Stimulated activated CD8-positive, alpha-beta memory T cell treated with anti-CD3 and anti-CD28 coated beads, Interleukin-4, amount 100 ng/mL, for 1 hour (primary cell): ENCODE measurements at places on chromosomes 5 and 9.

GRCh38 chr9:127570533-127571111 lies 41.5 kb upstream of the STXBP1 start:
- DNase-seq: no peak

GRCh38 chr5:18202164-18202563 lies 567.9 kb downstream of the TAF11L14 start:
- no peak for DNase-seq

GRCh38 chr9:31683116-31683515 lies 701.3 kb upstream of the ACO1 start:
- no peak for DNase-seq

- DNase-seq: no peak
These were observed 14.8 kb downstream of the SUB1 start for GRCh38 chr5:32600054-32600622.

GRCh38 chr5:143782588-143783386 lies 29.2 kb upstream of the HMHB1 start:
- no peak for DNase-seq

DNA sequence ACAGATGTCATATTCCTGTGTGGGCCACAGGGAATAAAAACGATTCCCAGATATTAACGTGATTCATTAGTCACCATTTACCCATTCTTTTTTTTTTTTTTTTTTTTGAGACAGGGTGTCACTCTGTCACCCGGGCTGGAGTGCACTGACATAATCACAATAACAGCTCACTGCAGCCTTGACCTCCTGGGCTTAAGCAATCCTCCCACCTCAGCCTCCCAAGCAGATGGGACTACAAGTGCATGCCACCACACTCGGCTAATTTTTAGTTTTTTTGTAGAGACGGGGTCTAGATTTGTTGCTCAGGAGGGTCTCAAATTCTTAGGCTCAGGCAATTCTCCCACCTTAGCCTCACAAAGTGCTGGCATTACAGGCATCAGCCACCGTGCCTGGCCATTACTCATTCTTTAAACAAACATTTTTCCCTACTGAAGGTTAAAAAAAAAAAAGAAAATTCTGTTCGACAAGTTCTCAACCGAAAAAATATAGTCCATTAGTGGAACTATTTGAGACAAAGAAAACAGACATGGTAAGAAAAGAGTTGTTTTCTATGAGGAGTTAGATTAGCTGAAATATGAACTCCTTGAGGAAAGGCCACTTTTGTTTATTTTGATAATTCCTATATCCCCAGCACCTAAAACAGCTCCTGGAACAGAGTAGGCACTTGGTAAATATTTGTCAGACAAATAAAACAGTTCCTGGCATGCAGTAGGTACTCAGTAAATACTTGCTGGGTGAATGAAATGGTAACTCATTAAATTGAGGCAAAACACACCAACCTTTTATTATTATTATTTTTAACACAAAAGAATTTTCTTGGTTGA lies 32.1 kb upstream of the PDCL start:
- DNase-seq: no peak

GRCh38 chr5:89556215-89556913 lies 673.4 kb upstream of the MEF2C start:
- DNase-seq: no peak

DNA sequence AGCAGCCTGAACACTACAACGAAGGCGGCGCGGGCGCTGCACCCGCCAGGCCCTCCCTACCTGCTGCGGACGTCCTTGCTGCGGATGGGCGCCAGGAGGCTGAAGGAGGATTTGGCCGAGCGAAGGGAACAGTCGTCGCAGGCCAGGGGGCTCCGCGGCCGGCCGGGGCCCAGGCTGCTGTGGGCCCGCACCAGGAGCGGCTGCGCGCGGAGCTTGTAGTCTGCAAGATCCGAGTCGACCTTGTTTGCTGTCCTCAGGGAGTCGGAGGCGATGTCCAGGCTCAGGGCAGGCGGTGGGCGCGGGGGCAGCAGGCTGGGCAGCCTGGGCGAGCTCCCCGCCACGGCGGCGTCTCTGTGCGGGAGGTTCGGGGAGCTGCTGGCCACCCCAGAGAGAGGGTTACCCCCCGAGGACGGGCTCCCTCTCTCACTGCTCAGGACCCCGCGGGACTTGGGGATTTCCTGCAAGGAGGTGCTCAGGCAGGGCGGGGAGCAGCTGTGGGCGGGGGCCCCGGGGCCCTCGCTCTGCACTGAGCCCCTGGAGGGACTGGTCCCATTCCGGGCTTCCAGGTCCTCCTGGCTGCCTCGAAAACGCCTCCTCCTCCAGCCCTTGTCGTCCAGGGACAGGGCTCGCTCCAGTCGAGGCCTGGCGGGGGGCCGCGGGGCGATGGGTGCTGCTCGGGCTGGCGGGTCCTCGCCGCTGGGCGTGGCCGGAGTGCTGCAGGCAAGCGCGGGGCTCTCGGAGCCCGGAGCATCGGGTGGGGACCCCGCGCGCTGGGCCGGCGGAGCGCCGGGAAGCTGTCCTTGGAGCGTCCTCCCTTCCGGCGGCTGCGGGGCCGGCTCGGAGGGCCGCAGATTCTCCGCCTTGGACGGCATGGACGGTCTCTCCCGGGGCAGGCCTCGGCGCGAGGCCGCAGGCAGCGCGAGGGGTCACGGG lies 831 bp downstream of the INPP5E start:
- DNase-seq: no peak

DNA sequence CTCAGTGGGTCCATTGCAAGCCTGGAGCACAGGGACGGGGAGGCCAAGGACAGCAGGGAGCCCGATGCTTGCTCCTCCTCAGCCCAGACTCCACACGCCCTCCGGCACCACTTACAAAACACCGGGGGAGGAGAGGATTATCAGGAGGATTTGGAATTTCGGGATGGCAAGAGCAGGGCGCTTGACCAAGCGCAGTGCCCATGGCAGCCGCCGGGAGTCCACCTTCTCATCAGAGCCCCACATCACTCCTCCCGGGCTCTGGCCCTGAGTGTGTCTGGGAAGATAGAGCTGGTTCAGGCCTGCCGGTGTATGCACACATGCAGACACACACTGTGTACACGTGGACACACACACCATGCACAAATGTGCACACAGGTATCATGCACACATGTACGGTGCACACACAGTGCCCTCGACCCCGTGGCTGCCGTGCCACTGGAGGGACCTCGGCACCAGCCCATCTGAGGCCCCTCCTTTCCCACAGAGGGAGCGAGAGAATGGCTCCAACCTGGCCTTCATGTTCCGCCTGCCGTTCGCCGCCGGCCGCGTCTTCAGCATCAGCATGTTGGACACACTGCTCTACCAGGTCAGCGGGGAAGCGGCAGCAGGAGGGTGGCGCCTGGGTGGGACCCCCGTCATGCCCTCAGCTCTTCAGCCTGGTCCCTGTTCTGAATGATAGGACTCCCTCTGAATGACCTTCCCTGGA lies 81.7 kb downstream of the KCNT1 start:
- no peak for DNase-seq

DNA sequence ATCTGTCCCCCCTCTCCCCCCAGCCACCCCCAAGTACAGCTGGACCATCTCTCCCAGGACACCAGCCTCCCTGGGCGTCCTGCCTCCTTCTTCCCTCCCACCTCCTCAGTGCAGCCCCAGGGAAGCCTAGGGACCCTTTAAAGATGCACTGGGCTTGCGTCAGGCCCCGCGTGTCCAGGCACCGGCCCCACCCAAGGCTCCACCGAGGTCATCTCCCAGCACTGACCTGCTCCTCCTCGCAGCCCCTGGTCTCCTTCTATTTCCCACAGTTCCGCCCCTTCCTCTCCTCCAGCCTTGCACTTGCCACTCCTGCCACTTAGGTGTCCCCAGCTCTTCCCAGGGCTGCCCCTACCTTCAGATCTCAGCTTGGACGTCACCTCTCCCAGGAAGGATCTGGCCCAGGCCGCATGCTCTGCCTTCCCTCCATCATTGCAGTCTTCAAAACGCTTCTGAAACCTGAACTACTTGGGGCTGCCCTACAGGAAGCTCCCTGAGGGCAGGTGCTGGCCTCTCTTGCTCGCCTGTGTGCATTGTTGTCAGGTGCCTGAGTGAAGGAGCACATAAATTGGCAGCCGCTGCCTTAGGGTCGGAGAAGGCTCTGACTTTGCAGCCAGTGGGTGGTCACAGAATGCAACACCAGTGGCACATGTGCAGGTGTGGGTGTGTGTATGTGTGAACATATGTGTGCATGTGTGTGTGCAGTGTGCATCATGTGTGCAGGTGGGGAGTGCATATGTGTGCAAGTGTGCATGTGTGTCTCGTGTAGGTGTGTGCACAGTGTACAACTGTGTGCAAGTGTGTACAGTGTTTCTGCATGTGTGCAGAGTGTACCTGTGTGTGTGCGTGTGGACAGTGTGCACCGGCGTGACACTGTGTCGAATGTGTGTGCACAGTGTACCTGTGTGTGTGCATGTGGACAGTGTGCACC lies 152.9 kb downstream of the C9orf50 start:
- DNase-seq: no peak

- DNase-seq: no peak
These were observed 298.3 kb upstream of the TNC start for GRCh38 chr9:115416299-115416698.

DNA sequence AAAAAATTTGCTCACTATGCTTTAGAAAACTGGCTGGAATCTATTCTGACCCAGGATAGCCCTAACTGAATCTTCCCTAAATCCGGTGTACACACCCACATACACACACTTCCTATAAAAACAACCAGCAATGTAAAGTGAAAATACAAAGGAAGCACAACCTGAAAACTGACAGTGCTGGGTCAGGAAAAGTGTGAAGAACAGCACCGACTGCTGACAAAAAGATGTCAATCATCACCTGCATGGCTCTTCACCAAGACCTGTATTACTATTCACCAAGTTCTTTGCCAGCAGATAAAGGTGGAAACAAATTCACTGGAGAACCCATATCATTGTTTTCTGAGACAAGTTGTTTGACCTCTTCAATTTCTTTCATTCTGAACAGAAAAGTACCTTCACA lies 293.8 kb upstream of the GRAMD2B start:
- no peak for DNase-seq

GRCh38 chr5:137453483-137454080 lies 45.5 kb downstream of the SPOCK1 start:
- no peak for DNase-seq

DNA sequence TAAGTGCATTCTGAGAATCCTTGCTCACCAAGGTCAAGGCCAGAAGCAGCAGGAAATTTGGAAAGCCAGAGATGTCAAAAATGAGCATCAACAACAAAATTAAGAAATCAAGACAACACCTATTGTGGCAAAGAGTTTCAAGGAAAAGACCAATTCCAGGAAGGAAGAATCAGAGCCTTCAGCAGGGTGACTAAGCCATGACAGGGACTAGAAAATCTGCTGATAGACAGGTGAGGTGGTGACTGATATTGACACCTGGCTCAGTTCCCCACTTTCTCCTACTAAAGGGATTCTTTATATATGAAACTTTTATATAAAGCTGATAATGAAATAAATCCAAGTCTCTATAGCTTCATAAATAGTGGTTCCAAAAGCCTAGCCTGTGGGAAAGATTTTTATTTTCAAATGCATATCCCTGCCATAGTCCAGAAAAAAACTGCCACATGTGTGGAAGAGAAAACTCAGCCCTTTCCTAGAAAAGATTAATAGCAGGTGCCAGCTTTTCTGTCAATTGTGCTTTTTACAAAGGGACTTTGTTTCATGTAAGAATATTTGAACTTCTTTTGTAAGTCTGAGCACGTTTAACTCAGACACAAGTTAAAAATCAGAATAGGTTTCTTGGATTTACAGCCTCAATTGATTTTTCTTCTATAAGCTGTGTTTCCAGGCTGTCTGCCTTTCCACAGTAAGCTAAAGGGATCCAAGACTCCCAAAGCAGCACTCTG lies 81.1 kb upstream of the GRAMD2B start:
- DNase-seq: no peak

- DNase-seq: peak; percentile 9
These were observed 795 bp upstream of the PJA2 start for GRCh38 chr5:109410389-109411148.

GRCh38 chr9:131403493-131403773 lies 9.5 kb downstream of the PRRC2B start:
- no peak for DNase-seq

GRCh38 chr9:116668970-116669695 lies 18.0 kb upstream of the TRIM32 start:
- no peak for DNase-seq

DNA sequence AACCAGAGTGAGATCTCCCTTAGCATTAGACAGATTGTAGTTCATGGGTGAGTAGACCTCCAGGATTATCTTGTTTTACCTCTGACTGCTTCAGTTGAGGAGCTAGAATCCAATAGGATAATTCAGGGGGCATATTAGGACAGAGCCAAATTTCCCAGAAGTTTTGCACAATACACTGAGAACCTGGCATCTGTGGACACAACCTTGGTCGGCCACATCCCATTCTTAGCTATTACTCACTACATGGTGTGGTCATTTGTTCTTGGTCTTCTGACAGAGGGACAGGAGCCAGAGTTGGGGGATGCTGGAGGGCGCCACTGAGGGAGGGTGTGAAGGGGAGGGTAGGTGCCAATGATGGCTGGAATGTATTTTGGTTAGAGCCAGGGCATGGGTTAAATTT lies 66.6 kb downstream of the NPR3 start:
- no peak for DNase-seq

GRCh38 chr9:129867136-129868022 lies 32.1 kb downstream of the USP20 start:
- no peak for DNase-seq

GRCh38 chr9:129720181-129720864 lies 32.5 kb downstream of the PTGES start:
- no peak for DNase-seq

DNA sequence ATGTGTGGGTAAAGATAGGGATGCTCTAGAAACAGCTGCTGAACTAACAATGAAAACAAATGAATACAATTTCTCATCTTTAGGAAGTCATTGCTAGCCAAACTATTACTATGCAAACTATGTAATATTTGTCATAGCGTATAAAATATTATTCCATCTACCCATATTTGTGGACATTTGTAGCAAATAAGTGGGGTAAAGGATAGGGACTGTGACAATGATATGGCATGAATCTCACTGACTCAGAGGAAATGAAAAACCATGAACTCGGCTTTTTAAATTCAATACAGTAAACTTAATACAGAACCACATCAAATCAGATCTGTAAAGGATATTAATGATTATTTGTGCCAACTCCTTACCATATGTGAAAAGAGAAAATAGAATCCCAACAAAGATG lies 16.7 kb upstream of the TAS2R1 start:
- DNase-seq: no peak

GRCh38 chr5:1785062-1785461 lies 14.6 kb downstream of the MRPL36 start:
- DNase-seq: no peak
